ENCODE measurements at places on chromosomes 4 and X. TPM values are rescaled to one million over a fixed set of nuclear protein-coding genes. Genes with fewer than 3 reads are reported as not detected.

F9 gene
- total RNA-seq: not detected

NPY2R gene
- total RNA-seq: not detected

CFI gene
- 0.43 TPM for total RNA-seq

BGN gene
- total RNA-seq: not detected

FAM9B gene
- not detected for total RNA-seq

STK26 gene
- total RNA-seq: 11.3 TPM

XAGE2 gene
- total RNA-seq: not detected

ZC4H2 gene
- 1.9 TPM for total RNA-seq

GLOD5 gene
- not detected for total RNA-seq

F8A3 gene
- 1.0 TPM for total RNA-seq

ARR3 gene
- not detected for total RNA-seq

UGT2B28 gene
- not detected for total RNA-seq

STPG2 gene
- total RNA-seq: not detected

NPFFR2 gene
- total RNA-seq: not detected

PHOX2B gene
- total RNA-seq: not detected

ATP1B4 gene
- total RNA-seq: not detected

SMIM10 gene
- total RNA-seq: 0.15 TPM

ATP2B3 gene
- total RNA-seq: 0.07 TPM

SLC2A9 gene
- total RNA-seq: 0.98 TPM

SH3RF1 gene
- 8.5 TPM for total RNA-seq

NXF2B gene
- total RNA-seq: not detected

PITX2 gene
- 1.5 TPM for total RNA-seq

ZAR1 gene
- total RNA-seq: not detected

POU4F2 gene
- total RNA-seq: not detected

REELD1 gene
- not detected for total RNA-seq

INTU gene
- total RNA-seq: 1.5 TPM

TRIM75 gene
- total RNA-seq: not detected

MPP1 gene
- 20.2 TPM for total RNA-seq

BCORL1 gene
- total RNA-seq: 9.0 TPM

EDA gene
- 0.41 TPM for total RNA-seq

CT45A10 gene
- not detected for total RNA-seq

Data from A549 treated with GW870086 at 1 μM for 4 hours (cell line).